ENCODE measurements at places on chromosomes 1 and 21.

- DNase-seq, result no peak
Measured at GRCh38 chr21:44427241-44428120, 27.8 kb upstream of the LRRC3 start.

- DNase-seq, result no peak
Measured at GRCh38 chr1:241532864-241533263, 686 bp downstream of the KMO start.

- DNase-seq, result no peak
Measured at GRCh38 chr1:15168479-15168878, 14.9 kb downstream of the TMEM51 start.

- DNase-seq, result no peak
Measured at GRCh38 chr1:231420299-231420958, 1.7 kb downstream of the EGLN1 start.

- DNase-seq, result no peak
Measured at GRCh38 chr1:180947499-180947885, 34.8 kb downstream of the KIAA1614 start.

GRCh38 chr1:164562511-164562910, 3.5 kb downstream of the PBX1 start:
- no peak for DNase-seq

GRCh38 chr1:230091473-230092231, 24.6 kb downstream of the GALNT2 start:
- DNase-seq, result no peak

DNA sequence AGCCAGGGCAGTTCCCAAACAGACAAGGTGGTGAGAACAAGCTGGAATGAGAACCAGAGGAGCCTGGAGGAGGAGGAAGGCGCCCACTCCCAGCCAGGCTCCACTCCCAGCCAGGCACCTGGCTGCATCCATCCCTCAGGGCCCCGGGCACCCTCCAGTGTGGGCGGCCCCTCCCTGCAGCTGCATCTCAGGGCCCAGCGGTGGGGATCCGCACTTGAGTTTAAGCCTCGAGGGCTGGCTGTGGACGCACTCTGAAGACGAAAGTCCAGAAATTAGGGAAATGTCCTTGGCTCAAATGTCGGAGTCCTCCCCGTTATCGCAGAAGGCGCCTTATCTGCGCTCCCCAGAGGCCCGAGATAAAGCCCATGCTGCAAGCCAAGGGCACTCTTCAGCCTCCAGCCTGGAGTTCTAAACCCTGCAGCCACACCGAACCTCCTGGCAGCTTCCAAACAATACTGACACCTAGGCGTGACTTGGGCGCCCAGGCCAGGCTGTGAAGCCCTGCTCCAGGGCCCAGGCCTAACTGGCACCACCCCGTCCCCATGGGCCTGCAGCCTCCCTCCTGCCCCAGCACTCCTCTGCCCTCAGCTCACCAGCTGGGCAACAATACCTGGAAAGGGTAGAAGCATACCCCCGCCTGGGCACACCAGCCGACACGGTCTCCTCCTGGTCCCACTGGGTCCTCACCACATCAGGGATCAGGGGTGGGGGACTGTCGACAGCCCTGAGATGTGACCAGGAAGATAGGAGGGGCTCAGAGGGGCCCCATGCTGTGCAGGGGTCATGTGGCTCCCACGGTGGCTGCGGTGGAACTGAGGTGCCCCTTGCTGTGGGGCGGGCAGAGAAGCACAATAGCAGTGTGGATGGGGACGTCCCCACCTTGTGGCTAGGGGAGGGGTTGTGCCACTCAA, 184.8 kb upstream of the VAMP3 start:
- no peak for DNase-seq

- DNase-seq, result no peak
Measured at GRCh38 chr1:205012391-205013140, 30.4 kb upstream of the CNTN2 start.

- DNase-seq, result no peak
Measured at GRCh38 chr21:37297364-37297763, 30.2 kb upstream of the VPS26C start.

GRCh38 chr1:186937016-186937670, 108.4 kb downstream of the PLA2G4A start:
- DNase-seq, result no peak

GRCh38 chr1:206699000-206699586, 14.4 kb downstream of the MAPKAPK2 start:
- DNase-seq, result no peak

- DNase-seq, result no peak
Measured at GRCh38 chr1:31878058-31878457, 60.1 kb downstream of the PTP4A2 start.

DNA sequence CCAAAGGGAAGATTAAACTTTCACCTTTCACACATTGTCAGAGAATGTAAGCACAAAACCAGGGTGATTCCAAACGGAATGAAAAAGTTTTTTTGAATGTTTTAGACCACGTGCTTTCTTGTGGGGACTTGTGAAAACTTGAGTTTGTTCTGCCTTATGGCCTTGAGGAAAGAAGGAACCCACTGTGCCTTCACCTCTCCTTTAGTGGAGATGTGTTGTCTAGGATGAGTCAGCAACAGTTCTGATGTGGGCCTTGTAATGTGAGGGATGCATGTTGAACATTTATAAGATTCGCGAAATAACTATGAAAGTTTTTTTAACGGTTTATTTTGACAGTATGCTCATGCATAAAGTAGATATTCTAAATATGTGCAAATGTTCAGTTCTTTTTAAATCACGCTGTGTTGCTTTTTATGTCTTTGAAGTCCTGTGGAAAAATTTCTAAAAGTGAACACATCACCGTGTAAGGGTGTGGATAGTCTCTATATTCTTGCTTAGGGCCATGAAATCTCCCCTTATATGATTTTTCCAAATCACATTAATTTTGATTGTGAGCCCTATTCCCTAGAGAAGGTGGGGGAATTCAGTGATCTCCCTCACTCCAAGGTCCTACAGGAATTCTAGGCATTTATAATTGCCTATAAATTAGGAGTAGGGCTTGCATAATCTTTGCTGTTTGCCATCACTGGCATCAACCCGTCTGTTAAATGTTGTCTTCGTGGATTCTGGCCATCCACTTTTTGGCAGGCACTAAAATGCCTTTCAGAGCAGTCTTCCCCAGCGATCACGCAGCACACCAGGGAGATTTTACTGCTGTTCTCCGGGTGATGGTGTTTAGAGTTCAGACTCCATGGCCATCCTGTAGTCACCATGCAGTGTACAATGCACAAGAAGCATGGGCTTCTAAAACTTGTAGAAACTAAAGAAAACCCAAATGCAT, 47.4 kb downstream of the PLA2G4A start:
- DNase-seq, result no peak

DNA sequence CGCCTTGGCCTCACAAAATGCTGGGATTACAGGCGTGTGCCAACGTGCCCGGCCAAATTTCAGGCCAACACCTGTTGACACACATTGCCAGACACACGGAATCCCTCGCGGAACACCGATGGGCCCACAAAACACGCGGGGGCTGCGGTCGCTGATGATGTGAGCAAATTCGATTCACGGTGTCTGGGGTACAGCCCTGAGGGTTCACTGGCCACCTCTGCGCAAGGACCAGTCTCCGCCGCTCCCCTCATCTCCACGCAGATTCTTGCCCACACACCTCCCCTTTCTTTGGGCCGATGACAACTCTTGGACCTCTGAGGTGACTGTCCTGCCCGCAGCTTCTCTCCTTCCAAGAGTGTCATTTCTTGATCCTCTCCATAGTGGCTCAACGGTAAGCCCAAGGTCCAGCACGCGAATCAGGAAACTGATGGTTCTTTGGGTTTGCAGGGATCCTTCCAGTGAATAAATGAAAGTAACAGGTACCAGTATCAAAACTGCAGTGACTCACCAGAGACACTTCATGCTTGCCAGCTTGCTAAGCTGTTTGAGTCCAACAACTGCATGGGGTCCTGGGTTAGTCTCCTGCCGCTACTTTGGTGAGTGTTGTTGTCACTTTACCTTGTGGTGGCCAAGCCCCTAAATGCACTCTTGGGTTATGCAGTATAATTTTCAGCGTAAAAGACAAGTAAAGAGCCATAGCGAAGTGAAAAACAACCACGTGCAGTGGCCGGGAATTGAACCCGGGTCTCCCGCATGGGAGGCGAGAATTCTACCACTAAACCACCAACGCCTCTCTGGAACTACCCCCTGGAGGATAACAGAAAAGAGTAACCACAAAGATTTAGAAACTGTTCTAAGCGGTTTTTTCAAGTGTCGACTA, 11.0 kb upstream of the RNU1-3 start:
- no peak for DNase-seq

GRCh38 chr1:61921435-61921834, 179.2 kb downstream of the PATJ start:
- DNase-seq, result no peak

DNA sequence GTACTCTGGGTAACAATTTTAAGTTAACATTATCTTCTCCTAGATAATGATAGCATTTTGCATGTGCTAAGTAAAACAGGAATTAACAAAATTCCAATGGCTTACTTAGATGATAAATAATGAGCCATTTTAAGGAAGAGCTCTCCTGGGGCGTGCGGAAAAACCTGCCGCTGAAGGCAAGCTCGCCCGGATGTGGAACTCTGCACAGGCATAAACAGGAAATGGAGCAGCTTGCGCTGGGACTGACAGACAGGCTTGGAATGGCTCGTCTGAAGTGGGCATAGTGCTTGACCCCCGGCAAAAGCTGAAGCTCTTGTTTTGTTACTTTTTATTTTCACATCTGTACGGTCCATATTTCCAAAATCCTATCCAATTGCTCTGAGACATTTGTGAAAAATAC, 169.2 kb downstream of the ZNF281 start:
- no peak for DNase-seq

GRCh38 chr1:15116966-15117365, 36.6 kb upstream of the TMEM51 start:
- DNase-seq, result no peak

GRCh38 chr1:160722726-160723125, 11.1 kb upstream of the CD48 start:
- no peak for DNase-seq

DNA sequence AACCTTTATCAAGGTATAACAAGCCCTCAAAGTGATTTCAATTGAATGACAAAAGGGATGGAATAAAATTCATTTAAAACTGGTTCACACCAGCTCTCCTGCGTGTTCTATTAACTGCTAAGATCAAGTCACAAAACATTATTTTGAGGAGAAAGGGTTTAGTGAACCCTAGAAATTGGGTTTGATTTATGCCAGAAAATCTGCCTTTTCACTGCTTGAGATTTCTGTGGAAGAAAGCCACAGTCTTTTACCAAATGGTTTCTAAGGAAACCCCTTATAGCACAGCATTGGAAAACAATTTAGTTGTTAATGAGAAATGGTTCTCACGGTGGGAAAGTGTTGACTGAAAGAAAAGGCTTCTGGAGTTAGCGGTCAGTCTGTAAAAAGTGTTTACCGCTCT, 43.6 kb upstream of the DPH5 start:
- DNase-seq, result no peak

DNA sequence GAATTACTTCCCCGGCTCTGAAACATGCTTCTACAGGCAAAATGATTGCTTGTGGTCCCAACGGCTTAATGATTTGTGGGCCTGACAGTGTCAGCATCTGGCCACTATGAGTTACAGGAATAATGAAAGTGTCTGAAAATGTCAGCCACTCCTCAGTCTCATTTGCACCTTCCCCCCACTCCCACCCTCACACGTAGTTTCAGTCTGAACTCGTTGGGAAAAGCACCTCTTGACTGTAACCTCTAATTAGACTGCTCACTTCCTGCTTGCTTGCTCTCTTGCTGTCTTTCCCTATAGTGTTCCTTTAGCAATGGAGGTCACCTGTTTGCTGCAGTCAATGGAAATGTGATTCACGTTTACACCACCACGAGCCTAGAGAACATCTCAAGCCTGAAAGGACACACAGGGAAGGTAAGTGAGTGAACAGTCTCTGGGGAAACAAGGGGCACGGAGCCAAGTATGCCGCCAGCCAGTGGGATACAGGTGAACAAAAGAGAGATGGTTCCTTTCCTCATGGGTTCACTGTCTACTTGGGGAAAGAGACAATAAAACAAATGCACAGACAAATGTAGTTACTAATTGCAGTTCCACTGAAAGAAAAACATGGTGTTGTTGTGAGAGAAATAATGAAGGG, 27.1 kb downstream of the CFAP57 start:
- DNase-seq, result no peak

GRCh38 chr1:1842360-1843146, 48.3 kb downstream of the GNB1 start:
- no peak for DNase-seq

DNA sequence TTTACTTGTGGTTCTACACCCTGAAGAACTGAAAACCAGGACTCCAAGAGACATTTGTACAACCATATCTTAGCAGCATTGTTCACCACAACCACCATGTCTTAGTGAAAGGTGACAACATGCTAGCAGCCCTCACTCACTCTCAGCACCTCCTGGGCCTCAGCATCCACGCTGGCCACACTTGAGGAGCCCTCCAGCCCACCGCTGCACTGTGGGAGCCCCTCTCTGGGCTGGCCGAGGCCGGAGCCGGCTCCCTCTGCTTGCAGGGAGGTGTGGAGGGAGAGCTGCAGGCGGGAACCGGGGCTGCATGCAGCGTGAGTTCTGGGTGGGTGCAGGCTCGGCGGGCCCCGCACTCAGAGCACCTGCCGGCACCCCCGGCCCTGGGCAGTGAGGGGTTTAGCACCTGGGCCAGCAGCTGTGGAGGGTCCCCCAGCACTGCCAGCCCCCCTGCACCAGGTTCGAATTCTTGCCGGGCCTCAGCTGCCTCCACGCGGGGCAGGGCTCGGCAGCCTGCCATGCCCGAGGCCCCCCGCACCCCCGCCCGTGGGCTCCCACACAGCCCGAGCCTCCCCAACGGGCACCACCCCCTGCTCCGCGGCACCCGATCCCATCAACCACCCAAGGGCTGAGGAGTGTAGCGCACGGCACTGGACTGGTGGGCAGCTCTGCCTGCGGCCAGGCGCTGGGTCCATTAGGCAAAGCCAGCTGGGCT, 9.2 kb downstream of the C1orf159 start:
- no peak for DNase-seq

DNA sequence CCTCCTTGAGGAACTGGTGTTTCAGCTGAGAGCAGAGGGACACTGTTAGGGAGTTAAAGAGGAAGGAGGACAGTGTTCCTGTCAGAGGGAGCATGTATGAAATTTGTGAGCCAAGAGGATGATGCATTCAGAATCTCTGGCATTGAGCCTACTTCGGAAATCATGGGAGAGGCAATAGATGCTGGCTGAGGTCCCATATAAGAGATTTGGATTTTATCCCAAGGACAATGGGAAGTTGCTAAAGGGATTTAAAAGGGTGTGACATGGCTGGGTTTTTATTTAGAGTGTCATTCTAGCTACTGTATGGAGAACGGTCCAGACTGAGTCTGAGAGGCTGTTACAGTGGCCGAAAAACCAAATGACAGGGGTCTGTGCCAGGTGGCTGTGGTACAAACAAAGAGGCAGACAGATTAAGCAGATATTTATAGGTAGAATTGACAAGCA, 403.2 kb upstream of the B3GALT2 start:
- DNase-seq, result no peak

DNA sequence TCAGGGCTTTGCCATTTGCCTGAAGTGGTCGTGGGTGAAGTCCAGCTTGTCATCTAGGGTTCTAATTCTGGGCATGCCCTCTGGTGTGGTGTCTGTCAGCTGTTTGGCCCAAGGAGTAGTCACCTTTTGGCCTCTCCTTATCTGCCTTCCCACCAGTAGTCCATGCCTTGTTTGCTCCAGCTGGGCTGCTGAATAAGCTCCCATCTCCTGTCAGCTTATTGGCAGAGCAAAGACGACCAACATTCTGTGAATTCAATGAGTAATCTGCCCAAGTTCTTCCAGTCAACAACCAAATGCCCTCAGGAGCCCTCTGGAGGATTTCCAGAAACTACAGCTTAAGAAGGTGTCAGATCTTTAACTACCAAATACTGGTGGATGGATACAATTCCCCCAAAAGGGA, 7.0 kb downstream of the BCAN start:
- no peak for DNase-seq

GRCh38 chr1:93783876-93784275, 95.1 kb downstream of the DNTTIP2 start:
- DNase-seq, result no peak

All from stimulated activated CD8-positive, alpha-beta memory T cell treated with anti-CD3 and anti-CD28 coated beads, Interleukin-7, amount 100 ng/mL, for 1 hour (primary cell).